Esophagus muscularis mucosa (tissue), 4 donors: ENCODE measurements at places on chromosomes 6 and 20.
A peak's percentile ranks its signal among the peaks of the same experiment; 100 is the strongest.

DNA sequence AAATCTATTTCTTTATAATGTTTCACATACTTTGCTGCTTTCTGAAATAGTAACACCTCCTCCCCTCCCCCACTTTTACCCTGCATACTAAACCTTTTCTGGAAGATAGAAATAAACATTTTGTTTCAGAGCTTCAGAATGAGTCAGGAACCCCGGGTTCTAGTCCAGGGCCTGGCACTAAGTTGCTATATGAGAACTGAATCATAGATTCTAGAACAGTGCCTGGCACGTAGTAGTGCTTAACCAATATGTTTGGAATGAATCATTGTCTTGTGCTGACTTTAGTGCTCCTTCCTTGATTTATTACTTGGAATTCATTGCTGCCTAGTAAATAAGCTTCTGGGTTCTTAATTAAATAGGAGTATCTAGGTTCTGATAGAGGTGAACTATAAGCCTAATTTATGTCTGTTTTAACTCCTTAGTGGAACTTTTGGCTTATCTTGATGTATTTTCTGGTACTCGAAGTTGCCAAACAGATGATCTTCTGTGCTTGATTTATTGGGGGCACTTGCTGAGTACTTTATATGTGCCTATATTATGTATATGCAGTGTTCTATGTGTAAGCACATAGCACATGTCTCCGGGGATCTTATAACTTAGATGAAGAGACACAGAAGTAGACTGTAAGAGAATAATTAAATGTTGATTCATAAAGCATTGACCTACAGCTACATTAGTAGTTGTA is 18.6 kb downstream of the TAB2 start:
- no peak for DNase-seq

DNA sequence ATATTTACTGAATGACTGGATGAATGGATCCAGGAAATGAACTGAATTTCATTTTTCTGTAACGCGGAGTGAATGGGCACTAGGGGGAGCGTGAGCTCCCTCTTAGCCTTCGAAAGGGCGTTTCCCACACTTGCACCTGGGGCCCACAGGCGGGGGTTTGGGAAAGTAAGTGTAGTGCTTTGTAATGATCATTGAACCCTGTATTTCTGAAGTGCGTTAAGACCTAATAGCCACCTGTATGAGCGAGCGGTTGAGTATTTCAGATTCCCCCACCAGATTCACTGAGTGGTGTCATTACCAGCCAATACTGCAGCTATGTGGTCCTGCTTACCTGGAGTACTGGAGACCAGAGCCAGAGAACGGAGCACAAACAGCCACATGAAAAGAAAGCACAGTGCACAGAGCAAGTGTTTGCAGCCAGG is 10.5 kb downstream of the SYTL3 start:
- no peak for DNase-seq

GRCh38 chr6:145067430-145067829 is 667.9 kb downstream of the EPM2A start:
- DNase-seq, result no peak

GRCh38 chr6:5667737-5668136 is 339.0 kb downstream of the NRN1 start:
- no peak for DNase-seq

- no peak for DNase-seq
Observed at GRCh38 chr6:156427345-156427744, 349.8 kb upstream of the ARID1B start.

DNA sequence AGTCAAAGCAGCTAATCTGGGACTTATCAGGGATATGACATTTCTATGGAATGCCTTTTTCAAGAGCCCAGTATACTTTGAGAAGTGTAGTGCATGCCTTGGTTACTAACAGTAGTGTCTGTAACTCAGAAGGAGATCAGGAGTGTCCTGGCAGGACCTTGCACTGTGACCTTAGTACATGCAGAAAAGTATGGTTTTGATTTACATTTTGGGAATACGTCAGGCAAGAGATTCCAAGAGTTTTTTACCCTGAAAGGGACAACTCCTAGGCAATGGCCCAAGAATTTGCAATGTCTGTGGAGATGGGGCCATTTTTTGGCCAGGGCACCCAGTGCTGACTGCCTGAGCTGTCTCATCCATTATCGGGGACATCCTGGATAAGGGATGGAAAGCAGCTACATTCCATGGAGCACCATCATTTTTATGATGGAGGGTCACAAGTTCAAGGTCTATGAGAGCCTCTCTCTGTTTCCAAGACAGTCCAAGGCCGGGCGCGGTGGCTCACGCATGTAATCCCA is 80.2 kb downstream of the FAM50B start:
- peak; percentile 92 for DNase-seq
